Activated CD4-positive, CD25-positive, alpha-beta regulatory T cell treated with anti-CD3 and anti-CD28 coated beads, Interleukin-2, amount 50 U/mL, for 24 hours (primary cell): ENCODE measurements at places on chromosomes 5 and 9.

DNA sequence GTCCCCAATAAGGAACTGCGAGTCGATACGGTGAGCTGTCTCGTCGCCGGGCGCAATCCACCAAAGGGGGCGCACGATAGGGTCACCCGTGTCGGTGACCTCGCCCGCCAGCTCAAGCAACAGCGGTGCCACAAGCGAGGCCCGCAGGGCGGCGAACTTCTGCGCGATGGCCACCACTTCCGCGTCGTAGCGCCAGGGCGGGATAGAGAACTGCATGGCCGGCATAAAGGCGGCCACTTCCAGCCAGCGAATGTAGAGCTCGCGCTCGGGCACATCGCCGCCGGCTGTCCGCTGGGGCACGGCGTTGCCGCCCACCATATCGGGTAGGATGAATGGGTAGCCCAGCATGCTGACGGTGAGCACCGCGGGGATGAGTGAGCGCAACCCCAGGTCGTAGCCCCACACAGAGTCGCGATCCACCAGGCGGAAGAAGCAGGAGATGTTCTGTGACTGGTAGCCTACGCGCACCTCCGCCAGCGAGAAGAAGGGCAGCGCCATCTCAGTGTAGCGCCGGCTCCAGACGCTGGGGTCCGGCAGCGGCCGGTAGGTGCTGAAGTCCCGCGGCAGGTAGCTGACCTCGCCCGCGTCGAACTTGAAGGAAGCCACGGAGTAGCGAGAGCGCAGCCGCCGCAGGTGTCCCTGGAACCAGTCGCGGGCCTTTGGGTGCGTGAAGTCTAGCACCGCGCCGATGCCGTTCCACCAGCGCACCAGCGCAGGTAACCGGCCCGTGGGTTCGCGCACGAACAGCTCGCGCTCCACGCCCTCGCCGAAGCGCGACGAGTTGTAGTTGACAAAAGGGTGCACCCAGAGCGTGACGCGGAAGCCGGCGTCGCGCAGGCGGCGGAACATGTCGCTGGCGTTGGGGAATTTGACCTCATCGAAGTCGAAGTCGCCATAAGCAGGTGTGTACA is 5.5 kb downstream of the MYORG start:
- ATAC-seq: peak; percentile 30

DNA sequence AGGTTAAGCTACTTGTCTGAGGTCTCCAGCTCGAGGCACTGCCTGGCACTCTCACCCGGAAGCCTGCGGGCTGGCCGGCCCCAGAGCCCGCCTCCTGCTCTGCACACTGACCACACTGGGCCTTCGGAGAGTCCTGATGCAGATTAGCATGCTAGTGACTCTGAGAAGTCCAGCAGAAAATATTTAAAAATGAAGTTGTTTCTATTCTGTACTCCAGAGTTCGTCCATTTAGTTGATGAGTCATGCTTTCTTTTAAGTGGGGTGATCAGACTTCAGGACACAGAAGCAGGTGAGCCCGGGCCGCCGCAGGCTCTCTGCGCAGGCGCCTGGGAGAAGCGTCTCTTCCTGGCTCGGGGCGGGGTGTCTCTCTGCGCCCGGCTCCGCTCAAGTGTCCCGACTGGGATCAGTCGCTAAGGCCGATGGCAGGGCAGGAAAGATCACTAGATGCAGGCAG is 32.5 kb downstream of the FAM240B start:
- peak; percentile 68 for ATAC-seq

DNA sequence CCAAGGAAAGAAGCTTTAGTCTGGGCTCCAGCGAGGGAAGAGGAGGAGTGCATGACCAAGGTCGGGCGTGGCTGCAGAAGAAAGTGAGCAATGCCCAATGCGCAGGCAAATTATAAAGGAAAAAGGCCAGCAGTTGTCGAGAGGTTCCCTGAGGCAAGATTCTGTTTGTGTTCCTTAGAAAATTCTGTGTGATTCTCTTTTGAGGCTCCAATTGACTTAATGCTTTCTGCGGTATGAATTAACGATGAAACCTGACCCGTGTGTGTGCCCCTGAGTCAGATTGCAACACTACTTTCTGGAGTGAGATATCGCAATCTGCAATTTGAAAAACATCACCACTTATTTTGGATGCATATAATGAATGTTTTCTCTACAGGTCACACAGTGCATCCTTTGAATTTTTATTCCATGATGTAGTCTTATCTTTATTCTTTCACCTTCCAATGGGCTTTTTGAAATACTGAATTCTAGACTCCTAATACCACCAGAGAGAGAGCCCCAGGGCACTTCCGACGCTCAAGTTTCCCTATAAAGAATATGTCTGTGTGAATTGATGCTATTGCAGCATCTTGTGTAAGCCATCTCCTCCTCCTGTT is 117.9 kb upstream of the IL6ST start:
- ATAC-seq: no peak

DNA sequence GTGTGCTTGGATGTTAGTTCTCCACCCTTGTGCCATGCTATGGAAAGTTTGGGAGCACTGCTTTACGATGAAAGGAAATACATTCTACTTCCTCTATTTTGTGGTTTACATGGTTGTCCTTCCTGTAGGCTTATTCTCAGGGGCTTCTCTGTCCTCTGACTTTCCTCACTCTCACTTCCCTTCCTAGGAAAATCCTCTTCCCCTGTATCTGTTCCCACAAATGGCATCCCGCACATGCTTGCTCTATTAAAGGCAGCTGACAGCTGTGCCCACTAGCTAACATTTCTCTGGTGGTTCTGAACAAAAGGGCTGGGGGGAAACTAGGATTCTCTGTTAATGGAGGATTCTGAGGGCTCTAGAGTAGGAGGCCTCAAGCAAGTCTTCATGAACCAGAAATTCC is 52.4 kb downstream of the FAM170A start:
- ATAC-seq: no peak

DNA sequence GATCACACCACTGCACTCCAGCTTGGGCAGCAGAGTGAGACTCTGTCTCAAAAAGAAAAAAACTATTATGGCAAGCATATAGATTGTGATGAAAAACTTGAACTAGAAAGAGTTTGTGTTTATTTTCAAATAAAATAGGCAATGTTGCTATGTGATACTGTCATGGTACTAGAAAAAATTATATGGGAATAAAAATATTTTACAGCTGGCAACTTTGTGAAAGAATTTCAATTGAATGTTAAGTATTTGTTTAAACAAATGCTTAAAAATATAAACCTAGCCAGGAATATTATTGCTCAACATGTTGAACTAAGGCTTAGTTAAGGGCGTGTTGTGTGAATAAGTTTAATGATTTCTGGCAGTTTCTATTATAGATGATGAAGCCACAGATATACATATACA is 31.7 kb downstream of the HSDL2 start:
- no peak for ATAC-seq

DNA sequence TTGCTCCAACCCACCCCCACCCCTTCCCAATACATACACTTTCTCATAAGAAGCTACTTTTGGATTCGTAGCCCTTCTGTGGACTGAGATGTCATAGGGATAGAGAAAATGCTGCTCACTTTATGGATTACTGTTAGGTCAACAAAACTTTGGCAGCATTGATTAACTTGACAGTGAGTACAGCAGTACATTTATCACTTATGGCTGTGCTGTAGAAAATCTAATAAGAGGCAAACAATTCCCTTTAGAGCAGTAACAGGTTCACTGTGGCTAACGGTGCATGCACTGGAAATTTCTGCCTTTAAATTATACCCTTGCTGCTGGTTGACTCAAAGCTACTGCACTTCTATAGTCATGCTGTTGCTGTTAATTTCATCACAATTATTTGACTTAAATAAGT is 59.2 kb downstream of the PPIC start:
- ATAC-seq: no peak

DNA sequence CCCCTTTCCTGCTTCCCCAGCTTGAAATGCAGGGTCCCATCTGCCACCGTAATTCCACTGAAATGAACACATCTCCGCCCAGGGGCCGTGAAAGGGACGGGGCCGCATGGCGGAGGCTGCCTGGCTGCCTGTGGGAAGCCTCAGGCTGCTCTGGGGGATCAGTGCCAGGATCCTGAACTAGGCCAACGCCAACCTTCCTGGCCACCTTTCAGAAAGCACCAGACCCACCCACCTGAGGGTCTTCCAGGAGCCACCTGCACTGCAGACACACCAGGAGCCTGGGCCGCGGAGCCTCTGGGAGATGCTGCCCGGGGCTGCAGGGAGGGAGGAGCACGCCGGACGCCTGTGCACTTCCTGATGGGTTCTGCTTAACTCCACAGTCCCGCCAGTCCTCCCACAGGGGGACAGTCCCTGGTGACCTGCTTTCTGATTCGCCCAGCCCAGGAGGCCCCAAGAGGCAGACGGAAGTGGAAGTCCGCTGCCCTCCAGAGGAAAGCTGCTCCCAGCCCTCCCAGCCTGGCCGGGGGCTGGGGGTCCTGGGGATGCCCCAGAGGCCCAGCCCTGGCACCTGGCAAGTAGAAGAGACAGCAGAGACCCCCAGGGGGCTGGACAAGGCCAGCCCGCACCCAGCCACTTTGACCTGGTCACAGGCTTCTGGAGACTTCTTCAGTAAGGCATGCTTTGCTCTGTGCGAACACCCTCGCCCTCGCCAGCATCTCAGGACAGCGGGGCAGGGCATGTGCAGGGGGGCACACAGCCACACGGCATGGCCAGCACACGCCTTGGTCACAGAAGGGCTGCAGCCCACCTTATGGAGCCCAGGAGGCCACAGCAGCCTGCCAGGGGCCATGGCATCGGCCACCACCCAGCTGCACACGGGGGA is at the start of gene CARD9:
Gene CARD9 (minus strand): TSS at position 370 of the 883 bp plus-strand sequence. CDS start 1,591 bp downstream, outside the sequence.
- no peak for ATAC-seq

GRCh38 chr5:148343046-148343407 is 7.7 kb downstream of the SPINK9 start:
- ATAC-seq: no peak

- no peak for ATAC-seq
Observed at GRCh38 chr9:90842996-90843395, 41.4 kb downstream of the SYK start.

GRCh38 chr9:76562511-76562911 is 103.5 kb downstream of the GCNT1 start:
- peak; percentile 95 for ATAC-seq

DNA sequence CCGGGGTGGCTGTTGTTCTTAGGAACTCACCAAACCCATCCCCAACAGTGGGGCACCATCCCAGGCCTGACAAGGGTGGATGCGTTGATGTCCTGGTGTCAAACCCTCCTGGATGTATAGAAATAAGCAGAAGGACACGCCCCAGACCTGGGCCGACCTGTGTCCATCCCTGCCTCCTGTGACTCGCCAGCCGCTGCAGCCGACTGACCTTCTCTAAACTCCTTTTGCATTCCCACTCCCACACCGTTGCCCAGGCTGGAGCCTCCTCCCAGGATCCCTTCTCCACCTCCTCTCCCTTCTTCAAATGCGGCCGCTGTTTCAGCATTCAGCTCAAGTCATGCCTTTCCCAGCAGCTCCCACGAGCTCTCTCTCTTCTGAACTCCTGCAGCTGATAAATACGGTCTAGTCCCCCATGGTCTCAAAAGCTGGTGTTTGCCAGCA is 213.2 kb upstream of the IER5L start:
- no peak for ATAC-seq

DNA sequence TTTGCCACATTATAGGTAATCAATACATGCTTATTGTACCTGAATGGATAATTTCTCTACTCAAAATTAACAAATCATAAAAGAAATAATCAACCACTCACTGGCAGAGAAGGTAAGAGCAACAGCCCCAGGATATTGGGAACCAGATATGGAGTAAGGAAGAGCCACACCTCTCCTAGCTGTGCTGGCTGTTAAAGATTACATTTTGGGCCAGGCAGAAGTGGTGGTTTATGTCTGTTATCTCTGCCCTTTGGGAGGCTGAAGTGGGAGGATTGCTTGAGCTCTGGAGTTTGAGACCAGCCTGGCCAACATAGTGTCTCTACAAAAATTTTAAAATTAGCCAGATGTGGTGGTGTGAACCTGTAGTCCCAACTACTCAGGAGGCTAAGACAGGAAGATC is 56.4 kb downstream of the BHMT start:
- ATAC-seq: no peak

DNA sequence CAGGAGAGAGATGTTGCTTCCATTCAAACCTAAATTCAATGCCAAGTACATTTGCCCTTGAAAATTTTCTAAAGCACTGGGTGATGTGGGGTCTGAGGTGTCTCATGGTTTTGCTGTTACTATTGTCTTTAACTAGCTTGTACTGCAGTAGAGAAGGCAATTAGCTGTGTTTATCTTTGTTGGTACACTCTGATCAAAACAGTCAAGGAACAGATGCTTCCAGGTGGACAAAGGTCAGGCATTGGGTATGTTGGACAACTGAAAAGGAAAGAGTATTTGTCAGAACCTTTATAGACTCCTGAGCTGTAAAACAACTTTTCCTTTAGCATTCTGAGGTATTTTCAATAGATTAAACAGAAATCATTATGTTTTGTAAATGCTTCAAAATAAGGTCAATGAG is 2228.7 kb upstream of the WWC1 start:
- no peak for ATAC-seq

DNA sequence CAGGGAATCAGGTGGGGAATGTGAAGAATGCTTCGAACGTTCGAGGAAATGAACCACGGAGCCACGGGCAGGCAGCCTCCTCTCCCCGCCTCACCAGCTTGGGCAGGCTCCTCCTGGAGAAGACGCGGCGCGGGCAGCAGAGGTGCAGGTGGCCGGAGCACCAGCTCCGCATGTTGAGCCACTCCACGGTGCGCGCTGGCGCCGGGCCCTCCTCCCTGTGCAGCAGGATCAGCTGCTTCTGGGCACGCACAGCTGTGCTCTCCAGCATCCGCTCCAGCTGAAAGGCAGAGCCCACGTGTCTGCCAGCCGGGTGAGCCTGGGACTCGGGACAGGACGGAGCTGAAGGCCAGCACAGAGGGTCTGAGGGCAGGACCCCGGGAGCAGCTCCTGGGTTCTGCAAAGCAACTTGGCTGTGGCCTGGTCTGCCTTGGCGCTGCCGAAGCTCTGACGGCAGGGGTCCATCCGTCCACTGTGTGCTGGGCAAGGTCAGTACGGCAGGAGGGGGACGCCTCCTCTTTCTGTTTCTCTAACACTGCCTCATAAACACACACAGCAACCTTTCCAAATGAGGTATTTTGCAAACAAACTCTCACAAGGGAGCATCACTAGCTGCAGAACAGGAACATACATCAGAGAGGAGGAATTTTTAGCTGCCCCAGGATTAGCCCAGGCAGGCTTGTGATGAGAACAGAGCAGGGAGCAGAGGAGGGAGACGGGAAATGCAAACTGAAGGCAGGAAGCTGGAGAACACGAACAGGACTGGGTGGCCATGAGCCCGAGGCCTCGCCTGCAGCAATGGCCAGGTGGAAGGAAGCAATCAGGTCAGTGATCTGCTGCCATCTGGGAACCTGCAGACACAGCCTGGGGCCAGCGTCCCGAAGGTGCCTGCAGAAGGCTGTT is 20.1 kb upstream of the NSMF start:
- ATAC-seq: no peak

- ATAC-seq: no peak
Observed at GRCh38 chr9:105901514-105902109, 207.3 kb downstream of the TMEM38B start.

DNA sequence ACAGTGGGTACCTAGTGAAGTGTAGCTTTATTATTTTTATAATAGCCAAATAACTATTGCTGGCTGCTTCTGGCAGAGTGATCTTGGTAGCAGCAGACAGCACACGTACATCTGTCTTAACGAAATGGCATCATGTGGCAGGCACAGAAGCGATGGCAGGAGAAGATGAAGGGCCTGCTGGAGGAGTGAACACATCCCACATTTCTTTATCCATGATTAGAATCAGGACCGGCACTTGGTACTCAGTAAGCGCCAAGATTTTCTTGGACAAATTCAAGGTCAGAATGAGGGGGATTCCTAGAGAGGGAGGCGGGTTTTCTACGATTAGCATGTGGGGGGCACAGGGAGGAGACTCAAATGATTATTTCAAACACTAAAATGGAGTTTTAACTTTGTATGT is 23.0 kb upstream of the ZNF366 start:
- ATAC-seq: no peak
